ENCODE measurements at places on chromosomes 3 and 15.

- DNase-seq: no peak
These were observed 50.1 kb downstream of the RYR3 start for GRCh38 chr15:33360886-33361285.

DNA sequence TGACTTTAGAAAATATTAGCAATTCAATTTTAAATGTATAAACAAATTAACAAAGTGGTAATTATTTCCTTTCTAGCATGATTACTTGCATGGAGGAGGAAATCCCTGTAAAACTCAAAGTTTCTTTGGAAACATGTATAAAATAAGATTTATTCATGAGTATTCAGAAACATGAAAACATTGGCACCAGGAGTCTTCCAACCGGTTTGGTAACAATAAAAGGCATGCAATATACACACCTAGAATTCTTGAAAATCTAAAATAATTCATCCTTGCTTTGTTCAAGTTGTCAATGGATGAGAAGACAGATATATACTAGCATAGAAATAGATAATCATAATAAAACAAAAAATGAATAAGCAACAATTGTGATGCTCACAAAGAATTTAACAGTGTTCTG lies 76.4 kb downstream of the ZPLD1 start:
- DNase-seq: no peak

GRCh38 chr3:123028233-123028828 lies 768 bp upstream of the SEMA5B start:
- DNase-seq: peak; percentile 39

GRCh38 chr15:85010386-85011159 lies 28.9 kb downstream of the PDE8A start:
- peak; percentile 32 for DNase-seq

DNA sequence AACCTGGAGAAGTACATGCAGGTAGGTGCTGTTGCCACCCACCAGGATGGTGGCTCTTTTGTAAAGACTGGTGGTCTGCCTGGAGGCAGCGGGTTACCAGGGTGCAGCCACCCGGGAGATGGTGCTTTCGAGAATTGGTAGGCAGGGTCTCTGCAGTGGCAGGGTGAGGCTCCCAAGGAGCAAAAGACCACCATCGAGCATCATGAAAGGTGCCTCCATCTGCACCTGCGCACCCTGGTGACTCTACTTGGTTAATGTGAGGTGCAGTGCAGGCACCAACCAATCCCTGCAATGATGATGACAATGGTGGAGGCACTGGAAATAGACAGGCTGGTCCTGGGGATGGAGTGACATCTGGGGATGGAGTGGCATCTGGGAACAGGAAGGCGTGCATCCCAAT lies 236.7 kb downstream of the ADAMTS17 start:
- no peak for DNase-seq
